RKO (cell line): ENCODE measurements at places on chromosomes 4 and X.

DNA sequence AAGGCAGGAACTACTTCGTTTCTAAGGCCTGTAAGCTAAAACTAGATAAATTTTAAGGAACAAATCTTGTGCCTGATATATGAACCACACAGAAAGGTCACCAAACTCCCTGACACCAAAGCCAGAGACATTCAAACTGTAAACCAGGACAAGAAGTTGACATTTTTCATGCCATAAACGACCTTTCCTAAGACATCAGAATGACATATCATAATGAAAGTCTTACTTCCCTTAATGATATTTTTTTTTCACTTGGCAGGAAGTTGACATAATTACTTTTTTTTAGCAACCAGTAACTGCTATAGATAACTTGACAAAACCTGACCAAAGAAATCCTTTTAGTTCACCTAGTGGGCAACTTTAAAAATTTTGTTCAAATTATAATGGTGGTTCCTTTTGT is 231.5 kb upstream of the AGTR2 start:
- DNase-seq, result no peak

GRCh38 chr4:3871181-3871852 is 105.1 kb downstream of the ADRA2C start:
- no peak for DNase-seq

DNA sequence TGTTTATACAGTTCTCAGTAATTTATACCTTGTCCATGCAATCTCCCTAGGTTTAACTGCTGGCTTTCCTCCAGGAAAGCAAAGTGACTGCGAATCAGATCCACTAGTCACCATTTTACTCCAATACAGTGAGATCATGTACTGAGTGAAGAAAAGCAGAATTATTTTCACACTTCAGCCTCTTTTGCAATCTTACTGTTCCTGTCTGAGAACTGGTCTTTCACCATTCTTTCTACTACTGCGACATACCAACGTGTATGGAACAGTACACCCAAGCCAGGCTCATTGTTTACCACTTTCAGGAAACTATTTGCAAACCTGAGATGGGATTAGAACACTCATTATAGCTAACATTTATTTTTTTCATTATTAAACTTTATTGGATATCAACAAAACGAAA is 8.0 kb upstream of the MSL3 start:
- no peak for DNase-seq

DNA sequence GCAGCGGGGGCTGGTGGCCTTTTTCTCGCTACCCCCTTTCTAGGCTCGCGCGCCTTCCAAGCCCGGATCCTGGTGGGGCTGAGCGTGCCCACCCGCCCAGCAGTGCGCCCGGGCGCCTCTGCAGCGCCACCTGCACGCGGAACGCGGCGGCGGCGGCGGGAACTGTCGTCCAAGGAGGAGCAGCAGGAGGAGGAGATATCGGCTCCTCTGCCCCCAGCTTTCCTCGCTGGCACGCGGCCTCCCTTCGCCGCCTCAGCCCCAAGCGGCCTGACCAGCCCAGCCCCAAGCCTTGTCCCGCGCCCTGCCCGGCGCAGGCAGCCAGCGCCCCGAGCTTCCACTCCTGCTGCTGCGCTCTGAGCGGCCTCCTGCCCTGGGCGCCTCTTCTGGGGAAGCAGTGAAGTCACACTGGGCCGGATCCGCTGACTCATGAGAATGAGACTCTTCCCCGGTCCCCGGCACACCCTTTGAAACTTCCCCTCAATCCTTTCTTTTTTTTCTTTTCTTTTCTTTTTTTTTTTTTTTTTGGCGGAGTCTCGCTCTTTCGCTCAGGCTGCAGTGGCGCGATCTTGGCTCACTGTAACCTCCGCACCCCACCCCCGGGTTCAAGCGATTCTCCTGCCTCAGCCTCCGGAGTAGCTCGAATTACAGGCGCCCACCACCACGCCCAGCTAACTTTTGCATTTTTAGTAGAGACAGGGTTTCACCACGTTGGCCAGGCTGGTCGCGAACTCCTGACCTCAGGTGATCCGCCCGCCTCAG is 10.6 kb upstream of the ELF4 start:
- peak; percentile 81 for DNase-seq

DNA sequence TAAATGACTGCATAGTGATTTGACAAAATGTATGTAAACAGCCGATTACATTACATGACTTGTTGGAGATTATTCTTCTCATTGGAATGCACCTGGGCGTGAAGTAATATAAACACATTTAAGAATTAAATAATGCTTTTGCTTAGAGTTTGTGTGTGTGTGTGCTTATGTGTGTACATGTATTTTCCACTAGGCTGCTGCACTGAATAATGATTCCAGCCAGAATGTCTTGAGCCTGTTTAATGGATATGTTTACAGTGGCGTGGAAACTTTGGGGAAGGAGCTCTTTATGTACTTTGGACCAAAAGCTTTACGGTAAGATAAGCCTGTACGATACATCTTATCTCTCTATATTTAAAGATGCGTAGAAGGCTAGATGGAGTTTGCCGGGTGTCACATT is 12.6 kb downstream of the NEIL3 start:
- no peak for DNase-seq

DNA sequence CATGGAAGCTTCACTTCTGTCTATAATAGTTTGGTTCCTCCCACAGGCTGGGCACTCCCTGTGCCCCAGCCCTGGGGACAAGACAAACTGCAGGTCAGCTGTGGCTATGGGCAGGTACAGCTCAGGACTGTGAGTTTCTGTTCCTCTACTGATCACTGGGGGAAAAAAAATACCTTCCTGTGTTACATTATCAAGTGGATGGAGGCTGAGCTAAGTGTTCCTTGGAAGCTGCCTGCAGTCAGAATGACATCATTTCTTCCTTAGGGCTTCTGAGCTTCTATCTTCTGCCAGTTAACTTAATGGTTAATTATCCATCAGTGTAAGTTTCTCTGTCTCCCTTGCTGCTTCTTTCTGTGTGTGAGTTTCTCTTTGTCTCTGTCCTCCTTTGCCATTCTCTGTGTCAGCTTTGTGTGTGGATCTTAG is 4.6 kb downstream of the RAB33A start:
- DNase-seq, result no peak

DNA sequence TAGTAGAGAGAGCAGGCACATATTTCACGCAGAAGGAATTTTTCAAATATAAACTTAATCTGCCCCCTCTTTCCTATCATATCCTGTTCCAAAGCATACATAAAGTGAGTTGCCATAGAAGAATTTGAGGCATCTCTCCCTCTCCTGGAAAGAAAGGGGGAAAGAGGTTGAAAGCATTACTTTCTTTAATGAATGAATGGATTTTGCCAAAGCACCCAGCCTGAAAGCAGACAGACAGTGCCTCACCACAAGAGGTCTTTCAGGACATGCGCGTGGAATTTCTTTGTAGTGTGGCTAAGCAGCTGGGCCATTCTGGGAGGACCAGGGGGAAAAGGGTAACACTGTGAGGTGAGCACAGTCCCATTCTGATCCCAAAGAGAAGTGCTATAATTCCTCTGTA is 651.4 kb downstream of the IQCM start:
- no peak for DNase-seq

- DNase-seq, result no peak
Observed at GRCh38 chrX:150081076-150081475, 142.8 kb upstream of the EOLA2 start.

DNA sequence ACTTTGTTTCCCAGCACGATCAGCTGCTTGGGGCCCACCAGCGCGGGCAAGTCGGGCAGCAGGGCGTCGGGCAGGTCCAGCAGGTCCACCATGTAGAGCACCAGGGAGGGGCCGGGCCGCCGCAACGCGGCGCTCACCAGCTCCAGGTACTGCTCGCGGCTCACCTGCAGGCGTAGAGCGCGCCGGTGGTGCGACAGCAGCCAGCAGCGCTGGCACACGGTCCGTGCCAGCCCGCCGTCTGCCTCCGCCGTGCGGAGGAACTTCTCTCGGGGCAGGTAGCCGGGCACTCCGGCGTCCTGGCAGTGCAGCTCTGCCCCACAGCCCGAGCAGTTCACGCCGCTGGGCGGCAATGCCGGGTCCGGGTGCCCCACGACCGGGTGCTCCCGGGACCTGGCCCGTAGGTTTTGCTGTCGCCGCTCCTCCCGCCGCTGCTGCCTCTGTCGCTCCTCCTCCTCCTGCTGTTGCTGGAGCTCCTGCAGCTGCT is 527 bp downstream of the NOA1 start:
- peak; percentile 15 for DNase-seq

DNA sequence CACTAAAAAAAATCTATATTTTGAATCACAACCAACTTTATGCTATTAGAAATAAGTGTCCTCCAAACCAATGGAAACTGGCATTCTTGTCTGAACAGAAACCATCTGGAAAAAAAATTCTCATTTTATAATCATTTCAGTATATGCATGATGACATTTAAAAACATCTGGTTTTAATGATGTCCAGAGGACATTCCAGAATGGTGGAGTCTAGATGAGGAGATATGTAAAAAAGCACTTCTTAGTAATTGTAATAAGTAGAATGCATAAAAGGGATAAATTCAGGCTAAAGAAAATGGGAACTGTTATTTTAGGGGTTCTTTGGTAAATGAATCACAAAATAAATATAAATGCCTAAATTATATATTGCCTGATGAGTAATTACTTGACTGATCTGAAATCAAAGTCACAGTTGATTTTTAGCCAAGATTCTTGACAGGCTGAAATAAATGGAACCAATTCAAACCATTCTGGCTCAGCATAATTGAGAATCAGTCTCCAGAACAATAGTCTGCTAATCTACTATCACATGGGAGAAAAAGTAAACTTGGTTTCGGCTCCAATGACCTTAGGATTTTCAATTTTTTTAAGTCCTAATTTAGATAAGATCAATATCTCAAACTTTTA is 636.6 kb downstream of the FAT4 start:
- DNase-seq, result no peak

DNA sequence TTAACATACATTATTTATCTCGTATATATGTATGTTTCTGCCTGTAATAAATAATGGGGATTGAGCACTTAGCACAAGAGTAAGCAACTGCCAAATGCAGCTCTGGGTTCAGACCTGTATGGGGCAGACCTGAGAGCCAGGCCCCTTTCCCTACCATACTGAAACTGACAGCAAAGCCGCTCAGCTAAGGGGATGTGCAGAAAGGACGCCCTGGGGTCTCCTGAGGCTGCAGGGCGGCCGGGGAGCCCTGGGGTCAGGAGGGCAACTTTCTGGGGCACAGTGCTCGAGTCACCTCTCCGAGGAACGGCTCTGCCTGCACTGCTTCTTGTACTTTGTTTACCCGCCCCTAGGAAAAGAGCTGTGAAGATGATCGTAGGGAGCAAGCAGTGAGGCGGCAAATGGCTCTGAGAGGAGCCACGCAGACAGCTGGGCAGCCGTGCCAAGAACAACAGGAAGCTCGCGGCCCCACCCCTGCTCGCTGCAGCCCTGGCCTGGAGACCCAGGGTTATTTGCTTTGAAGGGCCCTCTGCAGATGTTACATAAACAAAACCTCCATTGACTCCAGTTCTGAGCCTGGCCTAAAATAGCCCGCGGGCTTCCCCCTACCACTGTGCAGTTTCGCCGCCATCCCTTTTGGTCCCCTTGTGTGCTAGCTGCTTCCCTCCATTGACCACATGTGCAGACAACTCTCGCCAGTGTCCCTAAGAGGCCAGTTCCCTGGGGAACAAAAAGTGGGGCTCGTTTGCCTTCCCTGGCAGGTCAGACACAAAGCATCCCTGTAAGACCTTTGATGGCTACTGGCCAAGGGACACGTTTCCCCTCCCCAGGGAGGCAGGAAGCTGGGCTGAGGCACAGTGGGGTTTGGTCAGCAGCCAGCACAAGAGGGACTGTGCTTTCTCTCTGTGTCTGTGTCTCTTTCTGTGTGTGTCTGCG is 111.3 kb upstream of the LNX1 start:
- DNase-seq, result no peak
